ENCODE measurements at places on chromosomes 4 and X.

DNA sequence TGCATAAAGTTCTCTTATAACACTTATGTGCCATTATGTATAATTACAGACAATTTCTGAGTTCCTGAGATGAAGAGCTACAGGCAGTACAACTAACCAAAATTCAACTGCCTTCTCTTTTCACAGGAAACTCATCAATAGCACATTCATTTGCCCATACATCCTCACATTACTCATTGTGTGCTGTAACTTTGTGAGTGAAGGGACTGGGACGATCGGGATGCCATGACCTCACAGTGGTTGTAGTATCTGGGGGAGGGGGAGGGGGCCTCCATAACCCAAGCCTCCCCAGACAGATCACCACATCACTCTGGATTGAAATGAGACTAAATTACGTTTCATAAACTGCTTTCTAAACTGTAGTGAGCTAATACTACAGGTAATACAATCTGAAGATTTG is 60.7 kb downstream of the ABCG2 start:
- DNase-seq, result no peak

DNA sequence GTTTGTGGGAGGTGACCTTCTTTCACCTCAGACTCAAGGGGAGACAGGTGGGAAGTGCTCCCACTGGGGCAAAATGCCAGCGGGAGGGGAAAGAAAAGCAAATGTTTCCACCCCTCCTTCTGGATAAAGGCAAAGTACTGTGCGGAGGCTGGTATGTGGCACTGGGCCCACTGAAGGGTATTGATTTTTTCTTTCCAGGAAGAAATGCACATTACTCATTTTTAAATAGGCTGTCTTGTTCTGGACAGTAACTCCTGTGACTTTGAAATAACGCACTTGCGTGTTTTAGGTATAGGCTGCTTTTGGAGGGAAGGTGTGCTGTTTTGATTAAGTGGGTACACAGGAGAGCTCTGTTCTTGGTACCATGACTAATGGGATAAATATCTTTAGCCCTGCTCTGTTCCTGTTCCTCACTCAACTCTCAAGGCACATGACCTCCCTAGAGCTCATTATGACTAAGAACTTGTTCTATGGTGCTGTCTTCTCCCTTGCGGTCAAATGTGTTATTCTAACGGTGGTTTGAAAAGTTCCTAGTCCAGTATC is 40.7 kb upstream of the MBTPS2 start:
- no peak for DNase-seq

GRCh38 chrX:19373351-19373891 is 29.7 kb downstream of the PDHA1 start:
- no peak for DNase-seq

DNA sequence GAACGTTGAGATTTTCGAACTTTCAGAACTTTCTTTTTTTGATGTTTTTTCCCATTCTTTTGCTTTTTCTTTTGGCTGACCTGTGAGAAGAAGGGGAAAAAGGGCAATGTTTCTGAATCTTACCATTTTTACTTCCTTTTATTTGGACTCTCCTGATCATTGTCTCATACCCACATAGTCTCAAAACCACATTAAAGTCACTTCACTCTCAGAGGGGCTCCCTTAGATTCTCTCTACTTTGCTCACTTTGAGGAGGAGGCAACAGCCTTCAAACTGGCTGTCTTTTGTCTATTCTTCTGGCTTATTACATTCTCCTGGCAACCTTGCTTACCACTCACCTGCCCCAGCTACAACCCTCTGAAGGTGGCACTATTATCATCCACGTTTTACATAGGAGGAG is 3.7 kb downstream of the CXCL9 start:
- DNase-seq, result no peak

- no peak for DNase-seq
Measured at GRCh38 chr4:58502839-58503238, 1392.7 kb upstream of the IGFBP7 start.

DNA sequence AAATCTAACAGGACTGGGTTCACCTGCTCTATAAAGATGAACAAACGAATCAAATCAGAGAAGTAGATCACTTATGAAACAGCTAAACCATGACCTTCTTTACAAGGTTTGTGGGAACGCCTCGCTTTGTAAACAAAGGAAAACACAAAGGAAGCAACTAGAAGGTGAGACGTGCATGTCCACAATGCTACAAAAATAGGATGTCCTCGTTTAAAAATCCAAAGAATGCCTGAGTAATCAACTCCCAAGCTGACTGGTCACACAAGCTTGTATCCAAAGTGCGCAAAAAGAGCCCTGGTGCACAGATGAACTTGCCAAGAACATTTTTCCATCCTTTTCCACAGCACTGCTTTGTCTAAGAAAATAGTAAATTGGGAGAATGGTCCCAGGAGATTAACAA is 6.3 kb upstream of the SH3KBP1 start:
- no peak for DNase-seq

DNA sequence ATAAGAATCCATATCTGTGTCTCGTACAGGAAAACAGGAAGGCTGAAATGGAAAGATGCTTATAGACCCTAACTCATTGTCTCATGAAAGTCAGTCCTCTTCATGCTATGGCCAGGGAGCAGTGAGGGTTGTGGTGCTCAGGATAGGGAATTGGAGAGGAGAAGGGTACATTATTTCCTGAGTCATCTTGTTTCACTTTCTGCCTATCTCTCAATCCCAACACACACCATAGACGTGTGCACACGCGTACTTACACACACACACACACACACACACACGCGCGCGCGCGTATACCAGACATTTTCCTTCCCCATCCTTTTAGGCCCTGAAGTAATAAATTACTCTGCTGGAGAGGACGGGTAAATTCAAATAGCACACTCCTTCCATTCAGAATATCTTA is 53.7 kb upstream of the PRRG3 start:
- DNase-seq, result no peak

- no peak for DNase-seq
Measured at GRCh38 chr4:184395971-184396391, 78.4 kb downstream of the IRF2 start.

Data from T-helper 2 cell treated with Interferon-gamma antibody and Interleukin-4, amounts not matched to agents 5 μg/mL and 100 μg/mL, for 36 hours (primary cell).